ENCODE measurements at places on chromosomes 12 and 14.

- DNase-seq: no peak
These were observed 304.8 kb downstream of the PCNX1 start for GRCh38 chr14:71212093-71212492.

- no peak for DNase-seq
These were observed 19.1 kb downstream of the ANKRD9 start for GRCh38 chr14:102490456-102490855.

DNA sequence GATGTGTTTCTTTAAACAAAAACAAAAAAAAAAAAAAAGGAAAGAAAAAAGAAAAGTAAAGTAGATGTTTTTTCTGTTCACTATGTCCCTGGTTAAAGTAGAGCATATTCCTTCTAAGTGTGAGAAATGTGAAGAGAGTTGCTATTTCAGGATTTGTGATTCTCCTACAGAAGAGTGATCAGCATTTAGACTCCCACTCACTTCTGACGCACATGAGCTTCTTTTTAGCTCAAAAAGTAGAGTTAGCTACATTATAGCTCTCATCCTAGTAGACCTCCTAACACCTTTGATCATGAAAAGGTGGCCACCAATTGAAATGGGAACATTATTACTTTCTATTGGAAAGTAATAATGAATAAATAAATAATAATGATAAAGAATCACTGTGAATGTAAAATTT is 368.2 kb downstream of the NAV3 start:
- no peak for DNase-seq

GRCh38 chr12:120466560-120467315 is 2.8 kb downstream of the SRSF9 start:
- no peak for DNase-seq

DNA sequence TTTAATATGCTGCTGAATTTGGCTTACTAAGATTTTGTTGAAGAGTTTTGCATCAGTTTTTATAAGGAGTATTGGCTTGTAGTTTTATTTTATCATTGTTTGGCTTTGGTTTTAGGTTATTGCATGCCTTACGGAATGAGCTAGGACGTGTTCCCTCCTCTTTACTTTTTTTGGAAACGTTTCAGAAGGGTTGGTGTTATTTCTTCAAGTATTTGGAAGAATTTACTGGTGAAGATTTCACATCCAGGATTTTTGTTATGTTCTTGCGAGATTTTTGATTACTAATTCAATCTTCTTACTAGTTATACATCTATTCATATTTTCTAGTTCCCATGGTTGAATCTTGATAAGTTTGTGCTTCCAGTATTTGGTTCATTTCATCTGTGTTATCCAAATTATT is 823.2 kb downstream of the SLC6A15 start:
- DNase-seq: no peak
